ENCODE measurements at places on chromosomes 1 and 21.

DNA sequence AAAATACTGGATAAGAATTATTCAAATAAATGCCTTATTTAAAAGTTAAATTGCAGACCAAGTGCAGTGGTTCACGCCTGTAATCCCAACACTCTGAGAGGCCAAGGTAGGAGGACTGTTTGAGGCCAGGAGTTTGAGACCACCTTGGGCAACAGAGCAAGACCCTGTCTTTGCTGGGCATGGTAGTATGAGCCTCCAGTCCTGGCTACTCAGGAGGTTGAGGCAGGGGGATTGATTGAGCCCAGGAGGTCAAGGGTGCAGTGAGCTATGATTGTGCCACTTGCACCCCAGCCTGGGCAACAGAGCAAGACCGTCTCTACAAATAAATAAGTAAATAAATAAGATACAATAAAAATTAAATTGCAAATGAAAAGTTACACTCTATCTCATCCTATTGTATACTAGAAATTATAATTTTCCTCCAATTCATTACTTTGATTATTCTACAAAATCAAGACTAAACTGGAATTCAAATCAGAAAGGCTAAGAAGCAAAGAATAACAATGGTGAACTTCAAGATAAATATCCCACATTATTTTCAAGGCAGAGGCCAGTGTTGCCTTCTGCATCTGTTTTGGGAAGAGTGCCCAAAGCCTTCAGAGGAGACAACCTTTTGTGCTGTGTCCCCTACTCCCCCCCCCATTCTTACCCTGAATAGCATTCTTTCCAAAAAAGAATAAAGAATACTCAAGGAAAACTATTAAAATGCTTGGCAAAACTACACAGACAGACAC is 73.3 kb upstream of the IRF2BP2 start:
- DNase-seq = no peak

DNA sequence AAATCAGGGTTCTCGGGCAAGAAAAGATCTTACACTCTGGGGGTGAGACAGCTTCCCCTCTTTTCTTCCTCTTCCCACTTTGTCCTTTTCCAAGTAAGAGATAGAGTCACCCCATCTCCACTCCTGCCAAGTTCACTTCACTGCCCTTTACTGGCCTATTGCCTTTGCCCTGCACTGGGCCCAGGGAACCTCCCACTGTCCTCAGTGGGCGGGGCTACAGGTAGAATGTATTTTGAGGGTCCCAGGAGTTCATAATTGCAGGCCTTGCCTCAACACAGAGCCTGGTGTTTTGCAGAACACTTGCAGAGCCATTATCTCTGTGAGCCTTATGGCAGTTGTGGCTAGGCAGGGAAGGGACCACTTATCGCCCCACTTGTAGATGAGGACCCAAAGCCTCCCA is 3.3 kb downstream of the AMPD2 start:
- DNase-seq = no peak

DNA sequence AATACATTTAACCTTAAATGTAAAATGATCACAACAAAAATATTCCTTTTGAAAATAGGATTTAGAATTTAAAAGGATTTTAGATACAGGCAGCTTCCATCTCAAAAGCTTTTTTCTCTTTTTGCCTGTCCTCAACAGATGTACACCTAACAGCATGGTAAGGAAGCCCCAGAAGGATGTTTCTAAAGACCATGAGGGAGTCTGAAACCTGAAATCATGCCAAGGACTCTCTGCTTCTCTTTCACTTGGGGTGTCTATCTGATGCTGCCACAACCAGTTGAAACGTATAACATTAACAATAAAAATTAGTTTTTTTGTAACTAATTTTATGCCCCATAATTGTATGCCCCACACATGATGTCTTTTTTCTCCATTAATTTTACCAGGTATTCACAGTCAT is 5.4 kb upstream of the ZNF281 start:
- DNase-seq = no peak

DNA sequence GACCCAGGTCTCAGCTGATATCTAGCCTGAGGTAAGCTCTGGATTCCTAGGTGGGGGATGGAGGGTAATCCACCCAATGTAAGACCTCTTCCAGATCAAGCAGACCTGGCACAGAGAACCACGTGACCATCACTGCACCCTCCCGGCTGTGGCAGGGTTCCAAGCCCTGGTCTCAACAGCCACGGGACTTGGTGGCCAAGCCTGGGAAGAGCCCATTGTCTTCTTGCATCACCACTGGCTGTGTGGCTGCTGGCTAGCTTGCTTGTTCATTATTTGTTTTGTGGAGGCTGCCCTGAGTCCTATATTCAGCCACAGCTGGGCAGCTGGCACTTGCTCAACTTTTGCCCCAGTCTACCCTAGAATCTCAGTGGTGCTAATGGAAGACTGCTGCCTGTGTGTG is 24.1 kb upstream of the NFASC start:
- DNase-seq = no peak

GRCh38 chr1:32339363-32339978 is 3.4 kb upstream of the MARCKSL1 start:
- DNase-seq = peak; percentile 38

- no peak for DNase-seq
Observed at GRCh38 chr1:221039616-221040015, 160.4 kb downstream of the HLX start.

GRCh38 chr1:211738691-211739301 is 63.4 kb upstream of the NEK2 start:
- DNase-seq = peak; percentile 7

DNA sequence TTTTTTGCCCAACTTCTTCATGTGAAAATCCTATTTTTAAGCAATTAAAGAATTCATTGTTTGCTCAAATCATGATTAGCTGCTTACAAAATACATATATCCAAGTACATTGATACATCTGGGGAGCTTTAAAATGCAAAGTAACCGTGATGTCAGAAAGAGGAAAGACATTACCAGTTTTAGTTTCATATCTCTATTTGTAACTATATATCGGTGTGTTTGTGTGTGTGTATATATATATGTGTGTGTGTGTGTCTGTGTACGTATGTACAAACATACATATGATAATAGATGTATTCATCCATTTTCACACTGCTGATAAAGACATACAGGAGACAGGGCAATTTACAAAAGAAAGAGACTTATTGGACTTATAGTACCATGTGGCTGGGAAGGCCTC is 310.1 kb downstream of the DPYD start:
- no peak for DNase-seq

- DNase-seq = no peak
Observed at GRCh38 chr1:30990591-30990990, 74.9 kb downstream of the PUM1 start.

GRCh38 chr1:213996320-213997037 is 8.7 kb downstream of the PROX1 start:
- no peak for DNase-seq

DNA sequence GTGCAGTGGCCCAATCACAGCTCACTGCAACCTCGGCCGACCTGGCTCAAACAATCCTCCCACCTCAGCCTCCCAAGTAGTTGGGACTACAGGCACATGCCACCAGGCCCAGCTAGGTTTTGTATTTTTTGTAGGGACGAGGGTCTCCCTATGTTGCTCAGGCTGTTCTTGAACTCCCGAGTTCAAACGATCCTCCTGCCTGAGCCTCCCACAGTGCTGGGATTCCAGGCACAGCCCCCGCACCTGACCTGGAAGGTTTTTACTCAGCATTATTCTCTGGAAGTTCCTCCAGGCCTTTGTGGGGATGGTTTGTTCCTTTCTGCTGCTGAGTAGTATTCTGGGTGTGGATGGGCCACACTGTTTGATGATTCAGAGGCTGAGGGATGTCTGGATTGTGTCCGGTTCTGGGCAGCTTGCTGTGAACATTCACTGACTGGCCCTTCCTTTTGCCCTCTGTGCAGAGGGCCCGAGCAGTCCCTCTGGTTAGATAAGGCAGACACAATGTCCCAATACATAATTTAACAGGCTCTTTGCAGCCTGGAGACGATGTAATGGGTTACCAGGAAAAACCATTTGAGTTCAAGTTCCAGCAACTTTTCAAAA is 6.0 kb upstream of the TRAPPC10 start:
- DNase-seq = no peak

GRCh38 chr21:27953340-27954045 is 986.6 kb upstream of the ADAMTS5 start:
- no peak for DNase-seq

- DNase-seq = no peak
Observed at GRCh38 chr1:205601205-205601604, 30.6 kb downstream of the ELK4 start.

DNA sequence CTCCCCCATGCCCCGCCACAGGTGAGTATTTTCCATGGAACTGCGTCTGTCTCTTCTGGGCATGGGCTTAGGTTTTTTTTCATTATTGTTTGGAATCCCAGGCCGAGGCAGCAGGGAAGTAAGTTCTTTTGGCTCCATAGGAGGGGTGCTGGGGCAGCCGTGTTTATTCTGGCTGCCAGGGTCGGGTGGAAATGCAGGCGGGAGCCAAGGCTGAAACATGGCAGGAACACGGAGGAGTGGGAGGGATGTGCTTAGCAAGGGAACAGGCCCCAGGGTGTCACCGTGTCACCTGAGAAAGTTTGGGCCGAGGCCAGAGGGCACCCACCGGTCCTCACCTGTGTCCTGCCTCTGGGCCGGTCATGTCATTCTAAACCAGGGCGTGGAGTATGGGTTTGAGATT is 4.5 kb upstream of the DHRS3 start:
- DNase-seq = no peak

GRCh38 chr1:151334822-151335221 is 7.6 kb upstream of the PI4KB start:
- DNase-seq = no peak

- no peak for DNase-seq
Observed at GRCh38 chr1:218464871-218465270, 119.7 kb downstream of the TGFB2 start.

GRCh38 chr1:12356004-12356890 is 126.4 kb downstream of the VPS13D start:
- DNase-seq = no peak

DNA sequence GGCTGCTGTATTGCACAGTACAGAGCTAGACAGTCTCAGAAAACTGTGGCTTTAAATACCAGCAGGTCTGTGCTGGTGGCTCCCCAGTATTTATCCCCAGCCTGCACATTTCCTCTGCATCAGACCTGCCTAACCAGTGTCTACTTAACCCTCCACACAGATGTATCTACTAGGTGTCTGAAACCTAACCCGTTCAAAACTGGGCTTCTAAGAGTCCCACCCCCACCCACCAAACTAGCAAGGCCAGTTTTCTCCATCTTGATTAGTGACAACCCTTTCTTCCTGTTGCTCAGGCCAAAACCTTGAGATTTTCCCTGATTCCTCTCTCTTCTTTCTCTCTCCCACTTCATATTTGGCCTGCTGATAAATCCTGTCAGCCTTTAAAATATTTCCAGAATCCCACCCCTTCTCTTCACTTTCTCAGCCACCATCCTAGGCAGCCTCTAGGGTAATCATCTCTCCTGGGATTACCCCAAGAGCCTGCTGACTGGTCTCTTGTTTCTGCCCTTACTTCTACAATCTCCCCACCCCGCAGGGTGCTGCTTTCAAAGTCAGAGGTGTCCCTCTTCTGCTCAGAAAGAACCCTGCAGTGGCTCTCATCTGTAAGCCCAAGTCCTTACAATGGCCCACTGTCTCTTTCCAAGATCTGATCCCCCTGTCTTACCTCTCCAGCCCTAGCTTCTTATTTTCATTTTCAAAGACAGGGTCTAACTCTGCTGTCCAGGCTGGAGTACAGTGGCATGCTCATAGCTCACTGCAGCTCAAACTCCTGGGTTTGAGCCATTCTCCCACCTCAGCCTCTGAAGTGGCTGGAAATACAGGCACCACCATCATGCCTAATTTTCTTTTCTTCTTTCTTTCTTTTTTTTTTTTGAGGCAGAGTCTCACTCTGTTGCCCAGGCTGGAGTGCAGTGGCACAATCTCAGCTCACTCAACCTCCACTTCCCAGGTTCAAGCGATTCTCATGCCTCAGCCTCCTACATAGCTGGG is 45.2 kb downstream of the H3-3A start:
- DNase-seq = no peak

DNA sequence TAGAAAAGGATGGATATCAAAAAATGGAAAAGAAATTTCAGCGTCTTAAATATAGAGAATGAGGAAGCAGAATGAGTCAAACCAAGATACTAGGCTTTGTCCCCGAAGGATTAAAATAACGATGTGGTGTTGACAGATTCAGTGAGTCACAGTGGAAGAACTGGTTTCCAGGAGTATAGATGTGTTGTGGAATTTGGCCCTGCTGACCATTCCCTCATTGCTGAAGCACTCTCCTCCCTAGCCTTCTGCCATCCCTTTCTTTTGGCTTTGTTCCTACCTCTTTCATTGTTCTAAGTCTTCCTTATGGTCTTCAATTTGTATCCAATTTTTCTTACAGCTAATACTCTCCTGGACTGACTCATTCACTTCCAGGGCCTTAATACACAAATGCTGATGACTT is 23.1 kb upstream of the USP25 start:
- DNase-seq = no peak

DNA sequence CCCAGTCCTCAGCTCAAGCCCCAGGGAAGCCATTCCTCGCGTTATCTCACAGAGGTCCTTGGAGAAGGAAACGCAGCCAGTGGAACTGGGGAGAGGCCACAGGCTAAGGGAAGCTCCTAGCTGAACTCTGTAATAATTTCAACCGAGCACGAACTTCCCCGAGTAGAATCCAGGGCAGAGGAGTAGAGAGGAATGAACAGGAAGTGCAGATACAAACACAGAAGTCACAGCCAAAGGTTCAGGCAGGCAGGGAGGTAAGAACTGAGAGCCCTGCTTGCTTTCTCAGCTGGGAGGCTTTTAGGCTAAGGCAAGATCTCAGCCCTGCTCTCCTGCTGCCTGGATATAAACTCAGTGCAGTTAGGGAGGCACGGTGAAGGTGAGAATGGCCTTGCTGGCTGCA is 23.7 kb downstream of the WARS2 start:
- DNase-seq = no peak

DNA sequence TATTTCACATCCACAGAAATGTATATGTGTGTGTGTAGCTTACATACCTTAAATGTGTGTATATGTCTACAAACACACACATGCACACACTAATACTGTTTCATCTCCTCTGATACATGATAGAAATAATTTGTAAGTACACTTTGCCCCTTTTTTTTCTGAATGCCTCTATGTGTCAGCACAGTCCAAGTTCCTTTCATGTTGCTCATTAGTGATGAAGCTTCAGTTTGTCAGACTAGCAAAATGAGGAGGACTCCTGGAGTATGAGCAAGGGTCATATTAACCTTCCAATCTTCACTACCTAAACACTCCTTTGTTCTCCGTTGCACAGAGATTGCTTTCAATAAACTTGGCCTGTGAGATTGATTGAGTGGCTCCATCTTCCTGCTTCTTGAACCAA is 935.4 kb downstream of the MRPL39 start:
- no peak for DNase-seq

GRCh38 chr1:101484689-101485338 is 248.0 kb downstream of the S1PR1 start:
- DNase-seq = no peak

GRCh38 chr1:231396643-231397042 is 25.4 kb downstream of the EGLN1 start:
- DNase-seq = no peak
